NCI-H2107 (cell line): ENCODE measurements at places on chromosomes 5 and 9.

DNA sequence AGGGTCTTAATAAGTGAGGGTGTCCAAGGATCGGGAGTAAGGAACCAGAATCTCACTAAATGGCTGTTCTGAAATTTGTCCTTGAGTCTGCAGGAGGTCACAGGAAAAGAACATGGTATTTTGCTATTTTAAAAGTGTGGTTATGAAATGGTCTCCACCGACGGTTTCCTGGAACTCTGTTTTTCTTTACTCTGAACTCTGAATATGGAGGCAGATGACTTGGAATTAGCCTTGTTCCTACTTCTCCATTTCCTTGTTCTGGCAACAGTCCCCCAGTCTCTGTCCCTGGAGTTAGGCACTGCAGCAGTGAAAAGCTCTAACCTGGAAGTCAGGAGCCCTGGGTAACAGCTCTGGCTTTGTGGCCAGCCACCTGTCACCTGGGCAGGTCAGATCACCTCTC is 46.6 kb upstream of the C5orf58 start:
- no peak for DNase-seq

- no peak for DNase-seq
Measured at GRCh38 chr5:120869831-120870230, 405.7 kb downstream of the PRR16 start.

GRCh38 chr9:132424857-132425674 is 15.1 kb downstream of the CFAP77 start:
- no peak for DNase-seq

DNA sequence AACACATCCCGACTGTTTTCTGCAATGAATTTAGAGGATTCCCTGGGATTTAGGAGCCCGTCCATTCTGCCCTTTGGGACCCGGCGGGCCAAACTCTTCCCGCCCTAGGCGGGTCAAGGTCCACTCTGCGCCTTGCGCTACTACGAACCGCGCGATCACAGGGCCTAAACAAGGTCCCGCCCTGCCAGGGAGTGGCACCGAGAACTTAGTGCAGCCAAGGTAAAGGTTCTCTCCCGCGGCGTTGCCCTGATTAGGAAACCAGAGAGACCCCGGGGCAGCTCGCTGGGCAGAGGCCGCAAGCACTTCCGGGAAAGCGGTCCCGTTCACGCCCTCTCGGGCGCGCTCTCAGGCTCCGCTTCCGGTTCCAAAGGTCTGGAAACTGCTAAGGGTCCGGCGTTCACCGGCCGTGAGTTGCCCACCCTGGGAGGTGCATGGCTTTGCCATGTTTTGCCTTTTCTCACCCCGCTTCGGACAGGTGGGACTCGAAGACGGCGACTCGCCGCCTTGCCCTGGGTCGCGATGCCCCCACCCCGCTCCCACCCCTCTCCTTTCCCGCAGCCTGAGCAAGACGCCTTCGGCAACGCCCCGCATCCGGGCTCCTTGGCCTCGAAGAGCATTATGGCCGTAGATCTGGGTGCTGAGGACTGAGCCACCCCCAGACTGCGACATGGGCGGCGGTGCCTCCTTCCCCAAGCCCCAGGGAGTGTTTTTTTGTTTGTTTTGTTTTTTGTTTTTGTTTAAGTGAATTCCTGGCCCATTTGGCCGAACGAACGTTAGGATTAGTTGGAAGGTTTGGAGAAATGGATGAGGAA is 23.4 kb downstream of the HNRNPK start:
- DNase-seq, result no peak

DNA sequence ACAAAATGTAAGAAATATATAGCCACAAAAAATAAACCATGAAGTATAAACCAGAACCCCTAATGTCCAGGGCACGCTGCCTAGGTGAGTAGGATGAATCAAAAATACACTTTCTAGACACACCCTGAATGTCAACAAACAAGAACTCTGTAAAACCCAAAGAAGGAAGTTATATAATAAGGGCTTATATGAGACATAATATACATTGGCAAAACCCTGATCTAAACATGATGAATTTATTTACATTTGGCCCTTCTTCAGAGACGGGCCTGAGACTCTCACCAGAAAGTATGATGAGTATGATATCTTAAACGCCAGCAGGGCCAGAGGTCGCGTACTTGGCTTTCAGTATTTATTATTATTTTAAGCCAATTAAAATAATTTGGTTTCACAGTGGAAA is 125.1 kb upstream of the FST start:
- no peak for DNase-seq

DNA sequence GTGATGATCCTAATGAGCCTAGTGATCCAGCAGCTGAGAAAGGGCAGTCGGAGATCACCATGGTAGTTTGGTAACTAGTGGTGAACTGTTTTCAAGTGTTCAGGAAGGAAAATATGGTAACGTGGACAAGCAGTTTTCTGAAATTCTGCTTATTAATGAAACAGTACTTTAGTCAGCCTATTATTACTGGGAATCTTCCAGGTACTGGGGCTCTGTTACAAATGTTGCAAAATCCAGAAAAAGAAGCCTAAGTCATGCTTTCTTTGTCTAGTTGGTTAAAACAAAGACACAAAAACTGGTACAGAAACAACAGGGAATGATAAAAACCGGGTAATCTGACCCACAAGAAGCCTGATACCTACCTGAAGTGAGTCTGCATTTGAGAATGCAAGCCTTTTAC is 18.2 kb downstream of the TTC23L start:
- DNase-seq, result no peak

DNA sequence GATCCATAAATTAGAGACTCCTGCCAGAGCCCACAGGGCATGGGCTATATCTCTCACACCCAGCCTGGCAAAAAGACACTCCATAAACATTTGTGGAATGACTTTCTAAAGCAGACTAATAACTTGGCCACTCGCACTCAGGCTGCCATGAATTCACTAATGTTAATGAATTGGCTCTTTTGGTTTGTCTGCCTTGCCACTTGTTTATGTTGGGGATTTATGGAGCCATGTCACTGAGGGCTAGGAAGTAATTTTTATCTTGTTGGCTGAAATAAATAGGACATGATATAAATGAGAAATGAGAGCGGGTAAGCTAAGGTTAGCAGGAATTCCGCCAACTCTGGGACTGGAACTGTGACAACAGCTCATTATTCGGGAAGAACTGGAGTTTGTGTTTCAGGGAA is 55.2 kb downstream of the DROSHA start:
- no peak for DNase-seq

DNA sequence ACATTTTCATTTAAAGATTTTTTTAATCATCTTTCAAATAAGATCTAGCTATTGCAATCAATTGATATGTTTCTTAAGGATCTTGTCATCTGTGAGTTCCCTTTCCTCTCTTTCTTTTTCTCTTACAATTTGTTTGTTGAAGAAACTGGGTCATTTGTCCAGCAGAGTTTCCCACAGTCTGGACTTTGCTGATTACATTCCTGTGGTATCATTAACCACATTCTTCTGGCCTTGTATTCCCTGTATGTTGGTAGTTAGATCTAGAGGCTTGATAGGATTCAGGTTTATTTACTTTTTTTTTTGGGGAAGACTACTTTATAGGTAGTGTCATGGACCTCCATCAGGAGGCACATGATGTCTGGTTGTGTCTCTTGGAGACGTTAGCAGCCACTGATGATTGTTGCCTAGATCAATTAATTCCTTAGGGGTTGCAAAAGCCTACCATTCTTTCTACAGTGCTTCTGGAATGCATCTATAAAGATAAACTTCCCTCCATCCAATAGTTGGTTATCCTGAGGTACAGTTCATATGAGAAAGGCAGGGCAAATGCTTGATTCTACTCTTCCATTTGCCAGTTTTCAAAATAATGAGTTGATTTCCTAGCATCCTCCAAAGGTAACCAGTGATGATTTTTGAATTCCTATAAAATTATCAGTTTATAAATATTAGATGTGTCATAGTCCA is 14.3 kb downstream of the PDE8B start:
- no peak for DNase-seq
